Hematopoietic multipotent progenitor cell treated with erythropoietin and hydrocortisone succinate and interleukin-3 and kit ligand, for 8 days (in vitro differentiated cells): ENCODE measurements at places on chromosomes 12 and 14.

- DNase-seq = no peak
Observed at GRCh38 chr14:74195623-74196022, 43.6 kb upstream of the VSX2 start.

DNA sequence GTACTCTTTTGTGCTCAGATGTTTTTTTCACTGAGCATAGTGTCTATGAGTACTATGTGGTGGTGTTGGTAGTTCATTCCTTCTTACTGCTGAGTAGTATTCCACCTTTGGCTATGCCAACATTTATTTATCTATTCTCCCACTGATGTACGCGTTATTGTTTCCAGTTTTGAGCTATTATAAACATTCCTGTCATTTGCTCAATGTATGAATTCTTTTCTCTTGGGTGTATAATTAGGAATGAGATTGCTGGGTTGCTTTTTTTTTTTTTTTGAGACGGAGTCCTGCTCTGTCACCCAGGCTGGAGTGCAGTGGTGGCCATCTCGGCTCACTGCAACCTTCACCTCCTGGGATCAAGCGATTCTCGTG is 37.5 kb upstream of the SLC2A3 start:
- DNase-seq = no peak

DNA sequence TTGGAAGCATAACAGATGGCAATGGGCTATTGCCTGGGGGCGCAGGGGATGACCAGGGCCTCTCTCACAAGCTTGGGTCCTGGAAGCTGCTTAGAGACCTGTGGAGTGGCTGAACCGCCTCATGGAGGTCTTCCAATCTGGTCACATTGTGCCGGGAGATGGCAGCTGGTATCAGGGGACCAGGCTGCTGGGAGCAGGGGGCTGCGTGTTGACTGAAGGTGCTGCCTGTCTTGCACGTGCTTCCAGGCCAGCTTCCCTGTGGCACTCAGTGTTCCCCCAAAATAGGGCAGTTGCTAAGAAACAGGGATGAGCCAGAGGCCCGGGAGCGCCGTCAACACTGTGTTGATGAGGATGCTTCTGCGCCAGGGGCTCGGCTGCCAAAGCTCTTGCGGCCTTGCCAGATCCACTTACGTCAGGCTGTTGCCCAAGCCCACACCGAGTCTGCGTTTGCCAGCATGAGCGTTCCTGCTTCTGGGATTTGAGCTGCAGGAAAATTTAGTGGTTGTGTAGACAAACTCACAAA is 39.8 kb downstream of the ELK3 start:
- no peak for DNase-seq

- DNase-seq = no peak
Observed at GRCh38 chr14:93889739-93890483, 37.2 kb upstream of the FAM181A start.

DNA sequence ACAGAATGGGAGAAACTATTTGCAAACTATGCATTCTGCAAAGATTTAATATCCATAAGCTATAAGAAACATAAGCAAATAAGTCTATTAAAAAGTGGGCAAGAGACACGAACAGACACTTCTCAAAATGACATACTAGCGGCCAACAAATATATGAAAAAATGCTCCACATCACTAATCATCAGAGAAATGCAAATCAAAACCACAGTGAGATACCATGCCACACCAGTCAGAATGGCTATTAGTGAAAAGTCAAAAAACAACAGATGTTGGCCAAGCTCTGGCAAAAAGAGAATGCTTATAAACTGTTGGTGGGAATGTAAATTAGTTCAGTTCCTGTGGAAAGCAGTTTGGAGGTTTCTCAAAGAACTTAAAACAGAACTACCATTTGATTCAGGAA is 121.3 kb downstream of the KCNMB4 start:
- DNase-seq = no peak

DNA sequence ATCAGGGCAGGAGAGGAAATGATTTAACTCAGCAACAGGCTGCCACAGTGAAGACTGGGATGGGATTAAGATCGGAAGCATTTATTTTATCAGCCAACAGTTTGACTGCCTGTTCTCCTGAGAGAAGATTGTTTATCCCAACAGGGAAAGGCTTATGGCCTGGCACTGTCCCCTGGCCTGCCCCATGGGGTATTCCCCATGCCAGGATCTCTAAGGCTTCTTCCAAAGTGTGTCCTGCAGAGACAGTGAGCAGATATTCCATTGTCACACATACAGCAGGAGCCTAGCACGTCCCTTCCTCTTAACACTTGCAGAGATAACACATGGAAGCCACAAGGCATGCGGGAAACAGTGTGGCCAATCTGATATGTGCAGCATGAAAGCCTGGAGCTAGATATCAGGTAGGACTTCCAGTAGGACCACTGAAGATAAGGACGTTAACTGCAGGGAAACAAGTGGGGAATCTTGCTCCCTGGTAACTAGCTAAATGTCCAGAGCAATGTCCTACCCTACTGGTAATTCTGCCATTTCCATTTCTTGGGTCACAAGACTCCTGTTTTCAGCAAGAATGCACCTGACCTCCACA is 48.2 kb downstream of the IQSEC3 start:
- peak; percentile 37 for DNase-seq

DNA sequence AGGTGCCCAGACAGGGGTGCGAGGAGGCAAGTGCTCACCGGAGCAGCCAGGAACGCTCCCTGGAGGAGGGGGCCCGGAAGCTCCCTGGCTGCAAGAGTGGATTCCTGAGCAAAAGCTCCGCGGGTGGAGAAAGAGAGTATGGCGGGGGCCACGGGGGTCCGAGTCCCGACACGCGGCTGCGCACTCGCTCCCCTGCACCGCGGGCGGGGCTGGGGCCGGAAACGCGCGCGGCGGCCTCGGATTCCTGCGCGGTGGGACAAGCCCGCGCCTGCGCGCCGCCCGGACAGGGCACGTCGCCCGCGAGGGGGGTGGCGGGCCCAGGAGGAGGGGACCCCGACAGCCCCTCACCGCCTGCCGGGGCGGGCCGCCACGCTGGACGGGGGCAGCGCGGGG is 27.8 kb upstream of the GPR132 start:
- DNase-seq = no peak

DNA sequence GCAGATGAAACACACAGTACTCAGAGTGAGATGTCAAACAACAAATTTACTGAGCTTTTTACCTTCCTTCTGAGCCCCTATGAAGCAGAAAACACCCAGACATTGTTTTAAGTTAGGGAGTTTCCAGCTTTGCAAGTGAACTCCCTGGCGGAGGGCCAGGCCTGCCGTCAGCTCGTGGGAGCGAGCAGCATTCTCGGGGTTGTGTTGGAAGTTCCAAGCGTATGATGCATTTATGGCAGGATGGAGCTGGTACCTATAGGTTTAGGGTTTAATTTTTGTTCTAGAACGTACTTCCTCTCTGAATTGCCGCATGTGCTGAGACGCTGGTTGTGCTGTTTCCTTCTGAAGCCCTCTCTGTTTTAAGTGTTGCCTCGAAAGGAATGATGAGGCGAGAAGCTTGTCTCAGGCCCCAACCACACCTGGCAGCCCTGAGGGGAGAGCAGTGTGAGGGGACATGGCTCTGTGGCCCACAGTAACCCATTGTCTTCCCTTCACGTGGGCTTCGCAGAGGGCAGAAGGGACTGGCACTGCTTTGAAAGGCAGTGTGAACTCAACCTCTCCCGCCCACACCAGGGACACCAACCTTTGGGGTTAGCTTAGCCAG is 76.6 kb downstream of the SSPN start:
- DNase-seq = no peak

DNA sequence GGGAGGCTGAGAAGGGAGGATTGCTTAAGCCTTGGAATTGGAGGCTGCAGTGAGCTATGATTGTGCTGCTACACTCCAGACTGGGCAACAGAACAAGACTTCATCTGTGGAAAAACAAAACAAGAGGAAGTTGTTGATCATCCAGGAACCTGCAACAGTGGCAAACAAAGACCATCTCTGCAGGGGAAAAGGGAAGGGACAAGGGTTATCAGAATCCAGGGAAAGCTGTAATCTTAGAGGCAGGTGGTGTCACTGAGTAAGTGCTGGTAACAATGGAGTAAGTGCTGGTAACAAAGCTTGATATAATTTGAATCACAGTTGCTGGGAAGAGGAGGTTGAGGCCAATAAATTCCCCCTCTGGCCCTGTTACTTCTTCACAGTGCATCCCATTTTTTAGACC is 27.5 kb upstream of the DCN start:
- DNase-seq = no peak

- peak; percentile 59 for DNase-seq
Observed at GRCh38 chr14:95516554-95517181, at the start of gene SYNE3. TSS of gene SYNE3 (minus strand) at chr14:95516650. CDS start at chr14:95475821, 40,829 bp downstream.

DNA sequence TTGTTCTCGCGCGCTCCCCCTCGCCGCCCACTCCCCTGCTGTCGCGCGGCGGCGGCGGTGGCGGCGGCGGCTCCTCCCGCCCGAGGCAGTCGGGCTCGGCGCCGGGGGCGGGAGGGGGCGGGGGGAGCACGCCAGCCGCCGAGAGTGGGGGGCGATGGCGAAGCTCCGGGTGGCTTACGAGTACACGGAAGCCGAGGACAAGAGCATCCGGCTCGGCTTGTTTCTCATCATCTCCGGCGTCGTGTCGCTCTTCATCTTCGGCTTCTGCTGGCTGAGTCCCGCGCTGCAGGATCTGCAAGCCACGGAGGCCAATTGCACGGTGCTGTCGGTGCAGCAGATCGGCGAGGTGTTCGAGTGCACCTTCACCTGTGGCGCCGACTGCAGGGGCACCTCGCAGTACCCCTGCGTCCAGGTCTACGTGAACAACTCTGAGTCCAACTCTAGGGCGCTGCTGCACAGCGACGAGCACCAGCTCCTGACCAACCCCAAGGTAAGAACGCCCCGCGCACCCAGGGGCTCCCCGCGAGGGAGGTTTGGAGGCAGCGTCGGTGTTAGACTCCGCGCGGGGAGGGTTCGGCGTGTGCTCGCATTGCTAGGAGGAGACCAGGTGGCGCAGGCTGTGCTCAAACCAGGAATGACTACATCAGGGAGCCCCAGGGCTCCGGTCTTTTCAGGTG is 629 bp downstream of the KCNMB4 start:
- no peak for DNase-seq

GRCh38 chr14:33972583-33973081 is 21.8 kb upstream of the EGLN3 start:
- DNase-seq = no peak

DNA sequence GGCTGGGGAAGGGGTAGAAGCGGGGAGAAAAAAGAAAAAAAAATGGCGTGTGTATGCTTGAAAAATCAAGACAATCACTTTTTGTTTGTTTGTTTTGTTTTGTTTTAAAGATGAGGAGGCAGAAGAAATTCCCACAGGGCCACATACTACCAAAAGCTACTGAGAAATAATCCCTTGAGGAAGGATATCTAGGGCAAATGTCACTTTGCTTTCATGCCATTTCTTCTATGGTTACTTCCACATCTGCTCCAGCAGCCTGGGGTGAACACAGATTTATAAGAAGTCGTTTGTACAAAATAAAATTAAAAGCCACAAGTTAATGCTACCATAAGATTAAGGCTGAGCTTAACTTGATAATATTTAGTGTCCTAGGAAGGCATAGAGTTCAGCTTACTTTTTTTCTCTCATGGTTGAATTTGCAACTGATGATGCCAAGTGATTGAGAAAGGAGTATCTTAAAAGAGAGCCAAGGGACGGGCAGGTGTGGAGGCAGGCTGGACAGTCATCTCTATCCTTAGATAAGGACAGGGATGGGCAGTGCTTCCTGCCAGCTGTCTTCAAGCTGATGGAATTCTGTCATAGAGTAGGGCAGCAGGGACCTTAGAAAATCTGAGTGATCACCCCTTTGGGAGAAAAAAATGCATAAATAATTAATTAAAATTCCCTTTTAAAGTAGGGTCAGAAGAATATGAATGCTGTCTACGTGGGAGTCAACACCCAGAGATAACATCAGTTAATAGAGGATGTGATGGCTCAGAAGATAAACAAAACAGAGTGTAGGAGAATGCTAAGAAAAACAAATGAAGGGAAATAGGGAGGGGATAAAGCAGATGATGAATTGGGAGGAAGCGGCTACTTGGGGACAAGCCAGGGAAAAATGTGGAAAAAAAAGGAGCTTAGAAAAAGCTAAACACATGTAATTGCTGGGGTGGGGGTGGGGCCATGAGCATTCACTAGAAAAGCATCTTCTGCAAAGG is 57.1 kb downstream of the DYRK2 start:
- no peak for DNase-seq

GRCh38 chr14:22900081-22900799 is 17.2 kb downstream of the REM2 start:
- DNase-seq = peak; percentile 87

- DNase-seq = no peak
Observed at GRCh38 chr12:131927110-131928079, 1.7 kb upstream of the PUS1 start.

DNA sequence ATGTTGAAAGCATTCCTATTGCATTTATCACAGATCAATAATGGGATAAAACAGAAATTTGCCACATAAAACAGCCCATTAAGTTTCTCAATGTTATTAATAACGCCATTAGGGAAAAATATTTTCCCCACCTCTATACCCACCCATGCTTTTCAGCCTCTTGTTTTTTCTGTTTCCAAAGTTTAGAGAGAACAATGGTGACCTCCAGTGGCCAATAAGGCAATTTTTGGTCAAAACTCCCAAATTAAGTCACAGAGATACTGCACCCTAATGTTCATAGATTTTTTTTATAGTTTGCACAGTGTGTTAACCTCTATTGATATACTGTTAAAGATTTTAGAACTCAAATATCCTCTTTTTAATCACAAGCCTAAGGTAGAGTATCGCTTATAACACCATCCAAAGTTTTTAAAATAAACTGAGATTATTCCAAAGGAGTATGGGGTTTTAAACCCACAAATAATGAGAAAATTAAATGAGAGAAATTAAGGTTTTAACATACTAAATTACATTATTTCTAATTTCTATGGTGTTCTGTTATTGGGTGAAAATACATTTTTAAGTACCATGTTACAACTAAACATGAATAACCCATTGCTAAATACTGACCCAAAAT is 184.7 kb upstream of the DCN start:
- peak; percentile 20 for DNase-seq

GRCh38 chr14:102586420-102587104 is 5.9 kb upstream of the RCOR1 start:
- no peak for DNase-seq

DNA sequence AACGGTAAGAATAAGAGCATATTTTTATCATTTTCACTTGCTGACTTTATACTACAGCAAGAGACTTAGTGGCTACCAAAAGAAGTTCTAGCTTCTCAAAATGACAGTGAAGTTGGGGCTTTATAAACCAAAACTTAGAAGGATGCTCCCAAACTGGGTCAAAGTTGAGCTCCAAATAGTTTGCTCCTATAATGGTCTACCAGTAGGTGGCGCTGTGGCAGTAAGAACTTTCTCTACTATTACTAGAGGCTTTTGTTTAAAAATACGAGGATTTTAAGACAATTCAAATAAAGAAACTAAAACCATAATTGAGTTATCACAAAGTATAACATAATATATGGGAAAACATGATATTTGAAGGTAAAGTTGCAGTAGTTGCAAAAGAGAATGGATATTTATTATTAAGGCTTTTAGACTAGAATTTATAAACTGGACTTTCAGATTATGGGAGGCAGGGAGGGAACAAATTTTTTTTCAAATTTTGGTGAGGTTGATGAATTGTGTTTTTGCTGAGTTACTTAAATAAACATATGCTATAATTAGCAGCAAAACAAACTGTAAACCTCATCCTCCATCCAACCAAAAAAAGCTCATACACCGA is 75.0 kb downstream of the TGFB3 start:
- peak; percentile 77 for DNase-seq

- no peak for DNase-seq
Observed at GRCh38 chr14:67059596-67059995, 129.6 kb upstream of the GARIN2 start.

GRCh38 chr14:102620413-102620812 is 28.0 kb downstream of the RCOR1 start:
- no peak for DNase-seq

GRCh38 chr14:75315144-75315543 is 36.5 kb downstream of the FOS start:
- peak; percentile 55 for DNase-seq

GRCh38 chr14:53670701-53671100 is 285.9 kb downstream of the BMP4 start:
- DNase-seq = no peak
